Kidney epithelial cell (primary cell): ENCODE measurements at places on chromosomes 1 and 21.

DNA sequence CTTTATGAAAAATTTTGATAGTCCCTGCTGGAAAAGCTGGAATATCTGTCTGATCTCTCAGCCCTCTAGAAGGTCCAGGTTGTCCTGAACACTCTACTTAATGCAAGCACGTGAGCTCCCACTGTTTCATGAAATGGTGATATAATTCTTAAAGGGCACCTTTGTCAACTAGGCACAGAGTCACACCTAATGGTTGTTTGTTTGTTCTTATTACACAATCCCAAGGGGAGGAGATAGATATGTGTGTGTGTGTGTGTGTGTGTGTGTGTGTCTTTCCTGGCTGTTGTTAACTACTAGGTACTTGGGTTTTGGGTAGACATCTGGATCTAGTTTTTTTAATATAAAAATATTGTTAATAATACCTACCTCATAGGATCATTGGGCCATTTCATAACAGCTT is 63.9 kb downstream of the GRIK1 start:
- no peak for DNase-seq

DNA sequence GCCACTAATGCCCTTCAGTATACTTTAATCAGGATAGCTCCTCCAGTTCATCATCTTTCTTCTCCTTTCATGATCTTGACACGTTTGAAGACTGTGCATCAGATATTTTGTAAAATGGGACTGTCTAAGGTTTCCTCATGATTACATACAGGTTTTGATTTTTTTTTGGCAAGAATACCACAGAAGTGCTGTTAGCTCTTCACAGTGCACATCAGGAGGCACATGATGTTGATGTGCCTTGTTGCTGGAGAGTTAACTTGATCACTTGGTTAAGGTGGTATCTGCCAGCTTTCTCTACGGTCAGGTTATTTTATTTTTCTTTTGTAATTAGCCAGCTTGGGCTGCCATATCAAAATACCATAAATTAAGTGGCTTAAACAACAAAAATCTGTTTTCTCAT is 128.6 kb upstream of the IVNS1ABP start:
- no peak for DNase-seq

GRCh38 chr1:198352975-198353695 is 187.3 kb downstream of the ATP6V1G3 start:
- DNase-seq, result no peak

DNA sequence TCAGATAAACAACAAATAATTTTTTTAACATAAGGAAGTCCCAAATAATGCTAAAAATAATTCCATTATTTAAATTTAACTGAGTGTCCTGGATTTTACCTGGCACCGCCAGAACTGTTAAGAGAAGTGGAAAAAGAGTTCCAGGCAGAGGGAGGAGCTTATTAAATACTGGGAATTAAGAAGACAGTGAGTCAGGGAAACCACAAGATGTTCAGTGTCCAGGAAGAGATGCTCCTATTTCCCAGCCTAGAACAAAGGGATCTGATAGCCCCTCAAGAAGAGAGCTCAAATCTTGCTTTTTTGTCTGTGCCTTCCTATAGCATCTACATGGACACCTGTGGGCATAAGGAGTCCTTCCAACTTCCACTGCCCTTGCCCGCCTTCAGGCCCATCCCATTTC is 85.9 kb downstream of the PGM1 start:
- no peak for DNase-seq

DNA sequence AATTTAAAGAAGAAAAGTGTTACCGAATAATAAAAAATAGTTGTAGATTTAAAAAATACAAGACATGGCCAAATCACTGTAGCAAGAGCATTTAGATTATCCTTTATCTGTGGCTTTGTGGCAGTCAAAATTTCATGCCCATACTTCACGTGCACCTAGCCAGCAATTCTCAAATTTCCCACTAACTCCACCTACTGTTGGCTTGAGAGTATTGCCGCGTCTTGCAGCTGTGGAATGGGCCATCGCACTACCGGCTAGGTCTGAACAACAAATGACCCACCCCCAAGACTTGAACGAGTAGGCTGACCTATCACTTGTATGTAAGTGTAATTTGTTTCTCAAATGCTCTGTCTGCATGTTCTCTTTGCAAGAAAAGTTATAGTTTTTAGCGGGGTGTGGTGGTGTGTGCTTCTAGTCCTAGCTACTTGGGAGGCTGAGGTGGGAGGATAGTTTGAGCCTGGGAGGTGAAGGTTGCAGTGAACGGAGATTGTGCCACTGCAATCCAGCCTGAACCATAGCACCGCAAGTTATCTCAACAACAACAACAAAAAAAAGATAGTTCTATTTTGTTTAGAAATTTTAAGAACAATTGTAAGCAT is 4.1 kb downstream of the KRTAP13-4 start:
- DNase-seq, result no peak

DNA sequence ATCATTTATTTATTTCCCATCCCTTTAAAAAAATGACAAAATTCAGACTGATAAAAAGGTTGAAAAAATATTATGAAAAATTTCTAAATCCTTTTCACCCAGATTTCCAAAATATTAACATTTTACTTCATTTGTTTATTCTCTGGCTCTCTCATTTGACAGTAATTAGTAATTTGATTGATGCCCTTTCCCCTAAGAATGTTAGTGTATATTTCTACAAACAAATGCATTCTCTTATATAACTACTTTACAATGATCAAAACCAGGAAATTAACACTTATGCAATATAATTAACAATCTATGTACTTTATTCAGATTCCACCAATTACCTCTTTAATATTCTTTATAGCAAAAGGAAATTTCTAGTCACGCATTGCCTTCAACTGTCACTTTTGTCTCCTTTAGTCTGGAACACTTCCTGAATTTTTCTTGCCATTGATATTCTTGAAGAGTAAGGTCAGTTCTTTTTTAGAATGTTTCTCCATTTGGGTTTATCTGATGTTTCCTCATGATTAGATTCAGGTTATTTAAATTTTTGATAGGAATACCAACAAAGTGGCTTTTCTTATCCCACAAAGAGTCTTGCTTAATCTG is 3.9 kb downstream of the CD53 start:
- DNase-seq, result no peak

DNA sequence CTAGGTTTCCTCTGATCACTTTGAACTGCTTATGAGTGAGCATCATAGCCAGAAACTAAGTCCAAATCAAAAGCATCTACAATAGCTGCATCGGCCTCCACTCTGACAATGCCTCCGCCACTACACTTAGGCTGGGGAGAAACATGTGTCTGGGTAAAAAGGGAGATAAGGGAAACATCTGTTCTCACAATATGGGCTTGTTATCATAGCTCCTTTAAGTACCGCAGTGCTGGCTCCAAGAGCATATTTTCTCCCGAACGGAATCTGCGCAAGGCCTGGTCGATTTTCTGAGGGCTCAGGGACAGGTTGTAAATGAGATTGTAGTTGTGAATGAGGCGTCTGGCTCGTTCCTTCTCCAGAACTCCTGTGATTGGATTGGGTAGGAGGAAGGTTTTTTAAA is 63.9 kb upstream of the CYP2J2 start:
- no peak for DNase-seq

DNA sequence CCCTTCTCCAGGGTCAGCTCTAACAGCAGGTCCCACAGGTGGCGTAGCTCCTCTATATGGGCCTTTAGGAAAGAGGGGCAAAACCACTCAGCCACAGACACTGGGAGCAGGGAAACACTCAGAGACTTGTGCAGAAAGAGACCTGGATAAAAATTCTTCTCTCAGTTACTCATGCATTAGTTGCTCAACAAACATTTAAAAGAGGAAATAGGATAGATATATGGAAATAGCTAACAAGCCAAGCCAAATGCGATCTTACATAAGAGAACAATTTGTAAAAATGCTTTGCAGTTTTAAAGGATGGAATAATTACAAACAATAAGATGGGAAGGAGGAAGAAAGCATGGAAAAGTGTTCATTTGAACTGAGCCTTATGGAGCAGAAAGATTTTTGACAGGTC is 4.9 kb downstream of the SPTA1 start:
- no peak for DNase-seq

- peak; percentile 32 for DNase-seq
Measured at GRCh38 chr1:231918239-231919015, 291.8 kb downstream of the DISC1 start.

DNA sequence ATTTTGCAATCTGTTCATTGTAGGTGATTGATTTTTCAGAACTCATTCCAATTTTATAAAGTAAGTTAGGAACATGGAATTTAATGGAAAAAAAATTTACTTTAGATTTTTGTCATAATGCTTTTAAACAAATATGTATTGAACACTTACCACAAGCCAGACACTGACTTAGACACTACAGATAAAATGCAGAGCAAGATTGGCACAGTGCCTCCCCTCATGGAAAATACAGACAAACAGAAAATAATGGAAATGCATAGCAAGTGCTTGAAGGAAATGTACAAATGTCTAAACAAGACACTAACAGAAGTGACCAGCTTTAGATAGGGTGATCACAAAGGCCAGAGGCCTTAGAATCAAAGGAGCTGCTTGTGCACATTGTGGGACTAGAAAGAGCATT is 260.5 kb upstream of the ADGRL2 start:
- DNase-seq, result no peak

DNA sequence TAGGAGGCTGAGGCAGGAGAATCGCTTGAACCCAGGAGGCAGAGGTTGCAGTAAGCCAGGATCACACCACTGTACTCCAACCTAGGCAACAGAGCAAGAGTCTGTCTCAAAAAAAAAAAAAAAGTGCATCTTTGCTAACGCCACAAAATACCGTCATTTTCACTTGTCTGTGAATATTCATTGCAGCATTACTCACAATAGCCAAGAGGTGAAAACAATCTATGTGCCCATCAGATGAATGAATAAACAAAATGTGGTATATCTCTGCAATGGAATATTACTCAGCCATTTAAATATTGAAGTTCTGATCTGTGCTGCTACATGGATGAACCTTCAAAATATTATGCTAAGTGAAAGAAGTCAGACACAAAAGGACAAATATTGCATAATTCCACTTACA is 7.9 kb upstream of the TIAM1 start:
- DNase-seq, result no peak

- DNase-seq, result no peak
Measured at GRCh38 chr1:107309962-107310361, 169.1 kb downstream of the NTNG1 start.
